Inflammatory macrophage treated with lipopolysaccharide for 1 hour (primary cell): ENCODE measurements at places on chromosomes 6 and 20.

GRCh38 chr20:36313476-36313875, 7.3 kb downstream of the DLGAP4 start:
- no peak for DNase-seq

- DNase-seq, result peak; percentile 11
Observed at GRCh38 chr20:51275826-51276225, 252.9 kb upstream of the KCNG1 start.

GRCh38 chr6:14621518-14621917, 503.9 kb downstream of the CD83 start:
- no peak for DNase-seq

DNA sequence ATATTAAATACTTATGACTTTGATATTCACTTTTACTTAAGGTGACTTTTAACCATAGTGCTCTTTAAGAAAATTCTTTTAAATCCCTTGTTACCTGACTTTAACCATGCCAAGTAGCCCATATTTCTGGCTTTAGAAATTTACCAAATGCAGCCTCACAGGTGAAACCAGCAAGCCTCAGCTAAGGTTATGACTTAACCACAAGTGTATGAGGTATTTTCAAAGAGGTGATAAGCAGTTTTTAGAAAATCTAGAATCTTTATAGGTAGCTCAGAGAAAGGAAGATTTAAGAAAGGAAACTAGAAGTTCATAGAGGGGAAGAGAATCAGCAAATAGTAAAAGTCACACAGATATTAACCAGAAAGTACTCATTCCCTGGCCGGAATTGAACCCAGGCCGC, 661.9 kb upstream of the GJE1 start:
- no peak for DNase-seq

GRCh38 chr6:138310821-138311220, 66.9 kb upstream of the SMIM28 start:
- DNase-seq, result no peak

GRCh38 chr6:148957752-148958151, 210.9 kb downstream of the UST start:
- DNase-seq, result no peak

DNA sequence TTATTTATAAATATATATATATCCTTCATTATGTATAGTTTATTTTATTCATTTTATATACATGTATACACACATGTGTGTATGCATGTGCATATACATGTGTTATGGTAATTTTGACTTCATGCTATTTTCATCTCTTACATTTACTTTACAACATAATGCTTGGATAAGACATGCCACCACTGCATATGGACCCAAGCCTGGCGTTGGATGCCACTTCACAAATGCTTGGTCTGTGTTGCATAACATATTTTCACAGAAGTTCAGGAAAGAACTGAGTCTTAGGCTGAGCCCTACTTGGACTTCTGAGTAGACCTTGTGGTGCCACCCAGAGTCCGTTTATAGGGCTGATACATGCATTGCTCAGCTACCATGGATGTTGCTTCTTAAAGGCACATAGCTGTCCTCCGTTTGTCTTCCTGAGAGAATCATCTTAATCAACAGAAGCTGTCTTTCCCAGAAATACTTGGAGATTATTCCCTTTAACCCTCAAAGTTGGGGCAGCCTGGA, 337.8 kb downstream of the BTBD3 start:
- no peak for DNase-seq

DNA sequence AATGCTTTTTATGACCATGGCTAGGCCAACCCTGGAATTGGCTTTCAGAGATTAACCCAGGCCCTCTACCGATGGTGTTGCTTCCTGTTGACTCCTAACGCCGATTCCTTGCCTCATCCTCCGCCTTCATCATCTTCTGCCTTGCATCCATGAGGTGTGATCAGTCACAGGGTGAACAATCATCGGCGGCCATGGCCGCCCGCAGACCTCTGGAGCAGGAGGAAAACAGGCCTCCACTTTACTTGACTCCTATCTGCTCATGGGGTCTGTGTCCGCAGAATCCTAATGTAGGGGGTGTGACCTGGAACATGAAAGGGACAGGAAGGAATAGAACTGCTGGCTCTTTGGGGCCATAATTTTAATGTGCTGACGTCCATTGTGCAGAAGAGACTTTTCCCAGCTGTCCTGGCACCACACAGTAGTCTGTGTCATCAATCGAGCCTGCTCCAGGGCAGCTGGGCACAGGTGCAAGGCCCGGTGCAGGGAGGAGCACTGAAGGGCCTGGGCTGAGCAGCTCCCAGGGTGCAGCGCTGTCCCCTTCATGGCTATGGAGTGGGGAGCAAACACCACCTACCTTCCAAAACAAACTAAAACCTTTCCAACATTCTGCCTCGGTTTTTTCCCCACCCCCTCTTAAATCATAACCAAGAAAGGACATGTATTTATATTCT, 8.0 kb downstream of the SLC22A3 start:
- DNase-seq, result no peak

- peak; percentile 14 for DNase-seq
Observed at GRCh38 chr20:35502352-35502751, 27.1 kb downstream of the C20orf173 start.

- no peak for DNase-seq
Observed at GRCh38 chr6:17928514-17929430, 58.7 kb downstream of the KIF13A start.

DNA sequence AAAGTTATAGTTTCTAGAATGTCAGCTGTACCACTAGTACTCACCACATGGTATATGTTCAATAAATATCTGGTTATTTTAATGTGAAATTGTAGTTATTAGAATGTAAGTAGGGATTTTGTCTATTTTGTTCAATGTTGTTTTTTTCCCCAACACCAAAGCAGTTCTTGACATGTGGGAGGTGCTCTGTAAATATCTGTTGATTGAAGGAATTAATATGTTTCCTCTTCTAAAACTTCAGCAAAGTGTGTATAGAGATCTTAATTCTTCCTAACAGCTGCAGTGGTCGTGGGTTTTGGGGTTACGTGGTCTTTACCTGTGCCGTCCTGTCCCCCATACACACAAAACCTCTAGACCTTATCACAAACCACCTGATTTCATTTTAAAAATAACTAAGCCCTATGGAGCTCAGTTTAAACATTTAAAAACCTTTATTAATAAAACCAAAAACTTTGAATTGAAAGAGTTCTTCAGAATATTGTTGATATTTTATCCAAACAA, 471.9 kb upstream of the SOX4 start:
- no peak for DNase-seq

- DNase-seq, result no peak
Observed at GRCh38 chr20:59696476-59696875, 92.1 kb downstream of the PHACTR3 start.

- no peak for DNase-seq
Observed at GRCh38 chr6:69019832-69020231, 384.8 kb downstream of the ADGRB3 start.

DNA sequence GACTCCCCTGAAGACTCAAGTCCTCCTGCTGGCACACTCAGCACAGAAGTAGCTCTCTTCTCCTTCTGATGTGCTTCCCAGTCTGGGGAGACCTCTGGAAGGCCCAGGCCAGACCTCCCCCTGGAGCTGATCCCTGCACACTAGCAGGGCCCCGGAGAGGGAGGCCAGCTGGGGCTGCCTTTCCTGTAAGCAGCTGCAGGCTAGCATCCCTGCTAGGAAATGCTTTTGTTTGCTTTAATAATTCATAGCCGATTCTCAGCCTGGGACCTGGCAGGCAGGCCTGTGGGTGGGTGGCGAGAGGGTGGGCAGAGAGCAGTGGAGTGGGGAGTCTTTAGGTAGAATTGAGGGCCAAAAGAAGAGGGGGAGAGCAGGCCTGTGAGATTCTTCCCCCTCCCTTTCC, 5.2 kb downstream of the EBF4 start:
- DNase-seq, result no peak

DNA sequence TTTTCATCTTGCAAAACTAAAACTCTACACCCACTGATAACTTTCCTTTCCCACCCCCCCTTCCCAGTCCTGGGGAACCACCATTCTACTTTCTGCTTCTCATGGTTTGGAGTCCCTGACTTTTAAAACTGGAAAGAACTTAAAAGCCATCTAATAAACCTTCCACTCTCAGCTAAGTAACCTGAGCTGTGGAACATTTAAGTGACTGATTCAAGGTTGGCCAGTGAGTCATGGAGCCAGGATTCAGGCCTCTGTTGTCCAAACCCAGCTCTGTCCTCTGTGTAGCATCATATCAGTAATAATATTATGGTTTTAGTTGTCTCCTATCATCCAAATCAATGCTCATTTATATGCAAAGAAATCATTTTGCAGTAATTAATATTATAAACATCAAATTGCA, 176.0 kb upstream of the NT5E start:
- DNase-seq, result no peak

- DNase-seq, result no peak
Observed at GRCh38 chr20:18284805-18285533, 3.4 kb upstream of the ZNF133 start.

DNA sequence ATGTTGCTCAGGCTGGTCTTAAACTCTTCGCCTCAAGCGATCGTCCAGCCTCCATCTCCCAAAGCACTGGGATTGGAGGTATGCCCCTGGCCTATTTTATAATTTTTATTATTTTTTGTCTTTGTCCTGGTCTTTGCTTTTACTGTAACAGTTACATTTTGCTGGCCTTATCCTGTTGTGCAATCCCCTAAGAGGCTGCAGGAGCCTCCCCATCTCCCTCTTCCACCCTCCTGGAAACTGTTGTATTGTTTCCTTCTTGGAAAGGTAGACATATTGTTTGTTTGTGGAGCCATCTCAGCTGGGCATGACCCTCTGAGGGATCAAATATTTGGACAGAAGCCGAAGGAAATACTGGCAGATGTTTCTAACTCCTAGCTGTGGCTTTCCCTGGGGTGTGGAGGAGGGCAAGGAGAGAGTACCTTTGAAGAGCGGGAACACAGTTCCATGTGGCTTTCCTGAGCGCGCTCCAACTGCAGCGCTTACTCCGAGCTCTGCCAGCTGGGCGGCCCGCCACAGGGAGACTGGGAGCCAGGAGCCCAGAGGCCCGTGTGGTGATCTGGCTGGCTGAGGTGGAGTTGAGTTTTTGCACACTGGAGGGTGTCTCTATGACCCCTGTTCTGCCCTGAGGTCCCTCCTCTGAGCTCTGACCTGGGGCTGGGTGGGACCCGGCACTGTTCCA, 4.9 kb downstream of the MAPK13 start:
- DNase-seq, result no peak

DNA sequence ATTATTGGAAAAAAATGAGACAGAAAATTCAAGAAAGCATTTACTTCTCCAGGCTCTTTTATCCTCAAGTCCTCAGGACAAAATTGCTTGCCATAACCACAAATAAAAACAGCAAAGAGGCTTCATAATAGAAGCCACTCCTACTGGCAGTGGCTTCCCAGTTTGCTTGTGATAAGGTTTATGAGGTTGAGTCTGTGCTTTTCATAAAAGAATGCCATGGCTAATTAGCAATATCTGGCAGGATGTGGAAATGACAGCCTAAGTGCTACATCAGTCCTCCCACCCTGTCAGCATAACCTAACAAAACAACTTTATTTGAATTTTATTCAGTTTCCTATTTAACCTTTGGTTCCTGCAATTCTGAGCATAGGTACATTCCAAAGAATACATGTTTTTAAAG, 80.9 kb upstream of the HTR1E start:
- DNase-seq, result no peak

GRCh38 chr20:53905019-53905819, 165.2 kb downstream of the BCAS1 start:
- no peak for DNase-seq

DNA sequence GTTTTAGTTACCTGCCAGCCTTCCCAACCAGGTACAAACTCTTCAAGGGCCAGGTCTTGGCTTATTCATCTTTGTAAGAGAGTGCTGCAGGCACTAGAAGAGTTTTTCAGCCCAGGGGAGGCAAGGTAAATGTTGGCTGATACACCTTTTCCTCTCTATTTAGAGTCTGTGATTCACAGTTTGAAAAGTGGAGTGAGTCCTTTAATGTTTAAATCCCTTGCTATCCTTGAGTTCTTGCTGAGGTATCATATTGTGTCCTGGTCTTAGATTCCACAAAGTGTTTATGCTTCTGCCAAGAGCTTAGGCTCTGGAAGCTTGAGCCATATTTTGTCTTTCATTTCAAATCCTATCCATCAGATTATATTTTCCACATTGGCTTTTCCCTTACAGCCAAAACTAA, 52.8 kb upstream of the CITED2 start:
- DNase-seq, result no peak

DNA sequence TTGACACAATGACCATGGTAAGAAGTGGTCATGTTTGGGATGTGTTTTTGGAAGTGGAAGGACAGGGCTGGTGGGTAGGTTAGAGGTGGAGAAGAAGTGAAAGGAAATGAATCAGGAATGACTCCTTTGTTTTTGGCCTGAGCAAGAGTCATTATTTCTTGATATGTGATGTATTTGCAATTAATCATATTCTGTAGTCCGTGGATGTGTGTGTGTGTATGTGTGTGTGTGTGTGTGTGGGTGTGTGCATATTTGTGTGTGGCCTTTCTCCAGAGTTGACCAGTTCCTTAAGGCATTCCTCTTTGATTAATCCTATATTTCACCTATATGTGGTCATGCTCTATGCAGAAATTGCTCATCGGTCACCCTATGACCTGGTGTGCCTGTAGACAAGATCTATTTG, 130.7 kb downstream of the UTRN start:
- no peak for DNase-seq

GRCh38 chr20:61761453-61762166, 304.1 kb downstream of the TAF4 start:
- no peak for DNase-seq

- peak; percentile 70 for DNase-seq
Observed at GRCh38 chr6:41536795-41537758, 9.1 kb upstream of the FOXP4 start.

DNA sequence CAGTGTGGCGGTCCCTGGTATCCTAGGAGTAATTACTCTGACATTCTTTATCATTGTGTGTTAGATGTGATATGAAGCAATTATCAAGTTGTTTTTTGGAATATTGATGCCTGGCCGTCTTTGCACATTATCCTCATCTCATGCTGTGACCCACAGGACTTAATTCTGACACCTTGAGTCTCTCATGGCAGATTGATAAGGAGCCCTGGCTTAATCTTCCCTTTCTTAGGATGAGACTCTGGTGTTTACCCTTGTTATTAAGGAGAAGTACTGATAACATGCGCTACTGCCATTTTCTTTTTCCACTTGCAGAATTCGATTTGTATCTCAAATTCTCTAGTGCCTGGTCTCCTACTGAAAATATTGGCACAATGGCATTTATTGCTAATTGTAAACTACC, 980.2 kb downstream of the KIF16B start:
- no peak for DNase-seq

DNA sequence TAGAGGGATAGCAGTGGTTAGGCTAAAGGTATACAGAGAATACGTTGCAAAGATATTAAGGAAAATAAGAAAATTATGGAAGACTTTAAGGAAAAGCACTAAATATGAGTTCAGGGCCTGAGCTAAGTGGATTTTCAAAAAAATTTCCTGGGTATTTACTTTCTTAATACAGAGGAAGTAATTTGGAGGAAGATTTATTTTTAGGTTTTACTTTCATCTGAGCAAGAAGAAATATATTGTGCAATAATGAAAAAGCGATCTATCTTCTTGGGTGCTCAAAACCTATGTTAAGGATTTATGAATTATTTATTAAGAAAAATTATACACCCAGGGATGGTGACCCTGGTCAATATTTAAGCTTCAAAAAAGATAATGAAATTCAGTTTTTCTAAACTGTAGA, 224.7 kb downstream of the PLCB1 start:
- peak; percentile 64 for DNase-seq
